ENCODE measurements at places on chromosomes 16 and 17.

DNA sequence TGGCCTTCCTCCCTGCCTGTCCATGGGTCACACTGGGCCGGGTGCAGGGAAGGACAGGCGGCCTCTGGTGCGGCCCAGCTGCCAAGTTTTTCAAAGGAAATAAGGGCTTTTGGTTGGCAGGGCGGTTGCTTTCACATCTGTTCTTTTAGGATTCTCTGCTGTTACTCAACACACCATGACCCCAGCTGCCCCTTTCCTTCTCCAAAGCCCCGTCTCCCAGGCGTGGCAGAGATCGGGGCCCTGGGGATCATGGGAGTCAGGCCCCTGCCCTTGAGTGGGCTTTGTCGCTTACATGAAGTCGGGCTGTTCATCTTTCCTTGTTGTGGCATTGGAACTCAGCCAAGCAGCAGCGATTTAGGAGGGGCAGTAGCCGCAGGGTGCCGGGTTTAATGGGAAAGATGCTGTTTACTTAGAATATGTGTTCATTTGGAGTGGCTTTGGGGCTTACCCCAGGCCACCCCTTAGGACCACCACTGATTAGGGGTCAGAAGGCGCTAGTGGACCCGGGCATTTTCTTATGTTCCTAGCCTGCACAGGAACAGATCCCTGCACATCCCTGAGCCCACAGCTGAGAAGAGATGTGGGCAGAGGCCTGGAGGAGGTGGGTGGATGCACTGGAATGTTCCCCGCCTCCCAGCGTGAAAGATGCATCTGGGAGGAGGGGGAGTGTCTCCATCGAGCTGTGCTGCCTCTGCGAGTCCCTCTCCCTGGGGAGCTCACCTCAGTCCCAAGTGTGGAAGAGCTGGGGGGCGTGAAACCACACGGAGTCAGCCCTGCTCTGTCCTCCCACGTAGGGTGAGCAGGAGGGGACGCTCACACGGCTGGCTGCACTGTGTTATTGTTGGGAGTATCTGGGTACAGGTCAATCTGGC, 6.8 kb upstream of the ADCY7 start:
- no peak for DNase-seq

DNA sequence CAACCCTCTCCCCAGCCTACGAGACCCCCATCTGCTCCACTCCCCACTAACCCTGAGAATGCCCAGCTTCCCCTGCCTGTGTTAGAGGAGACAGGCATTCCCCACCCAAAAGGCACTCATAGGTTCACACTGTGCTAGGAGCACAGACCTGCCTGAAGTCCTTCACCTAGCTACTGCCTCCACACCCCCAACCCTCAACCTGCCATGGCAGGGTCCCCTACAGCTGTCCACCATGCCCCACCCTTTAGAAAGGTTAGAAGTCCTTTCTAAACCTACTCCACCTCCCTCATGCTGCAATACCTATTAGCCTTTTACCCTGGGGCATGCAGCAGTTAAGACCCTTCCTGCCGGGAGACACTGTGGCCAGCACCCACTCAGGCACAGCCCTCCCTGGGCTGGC, 9.1 kb downstream of the SRCIN1 start:
- DNase-seq = no peak

DNA sequence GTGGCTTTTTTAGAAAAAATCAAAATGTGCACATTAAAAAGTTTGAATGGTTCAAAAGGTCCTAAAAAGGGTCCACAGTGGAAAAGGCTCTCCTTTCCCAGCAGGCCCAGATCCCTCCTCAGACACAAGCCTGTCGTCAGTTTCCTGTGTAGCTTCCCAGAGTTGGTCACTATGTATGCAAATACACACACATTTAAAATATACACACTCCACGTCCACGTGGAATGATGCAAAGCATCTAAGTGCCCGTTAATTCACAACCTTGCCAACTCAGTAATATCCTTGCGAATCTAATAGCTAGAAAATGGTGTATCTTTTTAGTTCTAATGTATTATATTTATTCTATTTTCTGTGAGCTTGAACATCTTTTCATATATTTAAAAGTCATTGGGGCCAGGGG, 17.7 kb downstream of the NLRC5 start:
- no peak for DNase-seq

GRCh38 chr17:19630035-19630434, 18.5 kb upstream of the ALDH3A2 start:
- no peak for DNase-seq

GRCh38 chr16:50252082-50252611, 14.2 kb upstream of the ADCY7 start:
- no peak for DNase-seq

GRCh38 chr16:12229759-12230594, 253.4 kb downstream of the SNX29 start:
- no peak for DNase-seq

GRCh38 chr17:34567691-34568465, 11.5 kb upstream of the TMEM132E start:
- DNase-seq = no peak

GRCh38 chr17:47713980-47714700, 18.9 kb upstream of the TBX21 start:
- no peak for DNase-seq

DNA sequence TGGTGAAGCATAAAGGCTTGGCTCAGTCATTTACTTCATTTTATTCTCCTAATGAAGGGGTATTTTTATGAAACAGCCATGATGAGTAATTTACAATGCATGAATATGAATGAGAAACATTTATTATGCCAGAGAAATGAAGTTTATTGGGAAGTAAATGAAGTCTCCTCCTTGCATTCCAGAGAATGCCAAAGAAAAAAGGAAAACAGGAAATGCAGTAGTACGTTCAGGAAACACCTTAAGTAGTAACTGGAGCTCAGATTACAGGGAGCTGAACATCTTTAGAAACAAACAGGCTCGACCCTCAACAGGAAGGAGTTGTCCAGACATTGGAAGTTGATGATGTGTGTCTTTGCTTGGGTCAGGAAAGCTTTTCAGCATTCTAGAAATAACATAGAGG, 4.6 kb downstream of the KRT34 start:
- DNase-seq = no peak

DNA sequence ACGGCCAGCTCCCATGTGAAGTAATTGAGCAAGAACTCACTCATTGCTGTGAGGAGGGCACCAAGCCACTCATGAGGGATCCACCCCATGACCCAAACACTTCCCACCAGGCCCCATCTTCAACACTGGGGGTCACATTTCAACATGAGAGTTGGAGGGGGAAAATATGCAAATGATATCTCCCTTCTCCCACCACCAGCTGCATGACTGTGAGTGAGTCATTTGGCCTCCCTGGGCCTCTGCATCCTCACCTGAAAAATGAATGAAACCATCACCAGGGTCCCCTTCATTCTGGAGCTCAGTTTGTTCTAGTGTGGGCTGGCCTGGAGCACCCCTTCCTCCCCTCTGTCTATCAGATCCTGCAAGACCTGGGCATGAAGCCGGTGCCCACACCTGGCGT, 6.8 kb upstream of the MED9 start:
- no peak for DNase-seq

- no peak for DNase-seq
These were observed 6.2 kb downstream of the COL1A1 start for GRCh38 chr17:50194934-50195865.

DNA sequence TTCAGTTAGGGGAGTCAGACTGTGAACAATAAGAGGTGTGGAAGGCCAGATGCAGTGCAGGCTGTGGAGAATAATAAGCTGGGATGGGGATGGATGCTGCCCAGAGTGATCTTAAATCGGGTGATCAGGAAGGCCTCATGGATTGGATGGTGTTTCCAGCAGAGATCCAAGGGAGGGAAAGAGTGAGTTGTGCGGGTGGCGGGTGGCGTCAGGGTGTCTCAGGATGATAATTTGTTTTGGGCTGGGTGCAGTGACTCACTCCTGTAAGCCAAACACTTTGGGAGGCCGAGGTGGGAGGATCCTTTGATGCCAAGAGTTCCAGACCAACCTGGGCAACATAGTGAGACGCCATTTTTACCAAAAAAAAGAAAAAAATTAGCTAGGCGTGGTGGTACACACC, 7.9 kb downstream of the CLUAP1 start:
- DNase-seq = no peak

DNA sequence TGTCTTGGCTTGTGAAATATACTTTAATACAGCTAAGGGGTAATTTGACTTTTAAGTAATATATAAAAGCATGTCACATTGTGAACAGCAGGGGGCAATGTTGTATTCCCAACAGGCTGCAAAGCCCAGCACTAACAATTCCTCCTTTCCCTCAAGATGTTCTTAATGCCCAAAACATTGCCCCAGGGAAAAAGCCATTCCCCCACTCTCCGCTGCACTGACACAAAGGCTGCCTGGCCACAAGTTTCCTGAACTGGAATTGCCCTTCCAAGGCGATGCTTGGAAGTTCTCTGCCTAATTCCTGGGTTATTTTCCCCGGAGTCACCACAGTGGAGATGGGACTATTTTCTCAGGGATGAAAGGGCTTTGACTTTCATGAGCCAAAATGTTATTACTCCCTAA, 27.2 kb downstream of the CLEC16A start:
- DNase-seq = no peak

DNA sequence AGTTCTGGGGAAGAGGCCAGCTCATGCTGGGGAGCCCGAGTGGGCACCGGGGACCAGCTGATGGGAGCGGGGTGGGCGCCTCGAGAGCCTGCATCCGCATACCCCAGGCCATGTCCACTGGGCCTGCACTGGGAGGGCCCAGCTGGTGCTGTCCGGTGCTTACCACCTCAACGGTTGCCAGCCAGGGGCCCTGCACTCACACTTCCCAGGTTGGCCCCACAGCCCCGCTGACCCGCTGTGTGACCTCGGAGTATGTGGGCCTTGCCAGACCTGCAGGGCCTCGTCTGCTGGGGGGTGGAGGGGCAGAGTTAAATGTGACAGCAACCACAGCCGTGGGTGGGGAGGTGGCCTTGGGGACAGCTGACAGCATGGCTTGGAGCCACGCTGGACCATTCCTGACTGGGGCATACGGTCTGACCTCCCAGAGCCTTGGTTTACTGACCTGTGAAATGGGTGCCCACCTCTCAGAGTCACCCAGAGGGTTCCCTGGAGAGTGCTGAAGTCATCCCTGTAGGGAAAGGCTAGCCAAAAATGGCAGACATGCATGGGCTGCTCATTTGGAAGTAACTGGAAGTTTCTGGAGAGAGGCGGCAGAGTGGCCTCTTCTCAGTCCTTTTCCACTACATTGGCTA, 5.4 kb upstream of the GAA start:
- no peak for DNase-seq

GRCh38 chr16:56549744-56550385, 15.0 kb upstream of the MT4 start:
- no peak for DNase-seq

DNA sequence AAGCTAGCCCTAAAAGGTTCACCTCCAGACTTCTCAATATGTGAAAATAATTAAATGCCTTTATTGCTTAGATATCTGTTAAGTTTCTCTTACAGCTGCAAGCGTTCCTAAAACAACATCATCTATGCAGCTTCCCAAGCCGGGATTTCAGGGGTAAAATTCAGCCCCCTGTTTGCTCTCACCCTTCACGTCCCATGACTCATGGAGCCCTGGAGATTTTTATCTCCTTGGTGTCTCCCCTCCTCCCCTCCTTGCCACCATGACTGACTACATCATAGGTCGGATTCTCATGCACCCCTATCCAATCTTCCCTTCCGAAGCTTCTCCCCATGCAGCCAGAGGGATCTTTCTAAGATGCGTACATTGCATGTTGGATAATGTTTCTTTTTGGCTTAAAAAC, 21.0 kb upstream of the CACNG4 start:
- no peak for DNase-seq
